Activated CD4-positive, alpha-beta memory T cell treated with anti-CD3 and anti-CD28 coated beads for 36 hours (primary cell): ENCODE measurements at places on chromosomes 13 and 19.
A peak's percentile ranks its signal among the peaks of the same experiment; 100 is the strongest.

GRCh38 chr13:26743971-26744370, 16.6 kb downstream of the GPR12 start:
- no peak for DNase-seq

DNA sequence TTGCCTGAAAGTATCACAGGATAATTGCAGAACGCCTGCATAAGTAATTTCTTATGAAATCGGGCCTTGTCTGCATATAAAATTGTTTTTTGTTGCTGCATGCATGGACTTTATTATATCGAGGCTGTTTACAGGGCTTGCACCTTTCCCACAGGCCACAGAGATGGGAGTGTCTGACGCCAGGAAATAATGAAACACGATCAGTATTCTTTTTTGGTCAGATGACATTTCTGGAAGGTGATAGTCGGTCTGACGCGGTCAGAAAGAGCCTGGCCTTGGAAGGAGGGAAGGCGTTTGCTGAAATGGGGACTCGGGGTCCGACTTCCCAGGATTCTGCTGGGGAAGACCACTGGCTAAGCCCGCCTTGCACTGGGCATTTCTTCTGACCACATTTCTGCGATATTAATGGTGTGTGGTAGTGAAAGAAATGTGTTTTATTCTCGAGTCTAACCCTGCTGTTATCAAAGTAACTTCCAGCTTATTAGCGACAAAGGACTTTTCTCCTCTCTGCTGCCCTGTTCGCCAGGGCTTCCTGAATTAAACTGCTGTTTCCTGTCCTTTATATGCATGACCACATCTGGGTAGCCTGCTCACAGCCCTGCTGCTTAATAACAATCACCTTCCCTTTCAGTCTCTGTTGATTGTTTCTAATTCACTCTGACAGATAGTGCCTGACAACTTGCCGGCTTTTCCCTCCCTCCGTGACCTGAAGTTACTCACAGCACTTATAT, 11.6 kb upstream of the ZNF536 start:
- no peak for DNase-seq

DNA sequence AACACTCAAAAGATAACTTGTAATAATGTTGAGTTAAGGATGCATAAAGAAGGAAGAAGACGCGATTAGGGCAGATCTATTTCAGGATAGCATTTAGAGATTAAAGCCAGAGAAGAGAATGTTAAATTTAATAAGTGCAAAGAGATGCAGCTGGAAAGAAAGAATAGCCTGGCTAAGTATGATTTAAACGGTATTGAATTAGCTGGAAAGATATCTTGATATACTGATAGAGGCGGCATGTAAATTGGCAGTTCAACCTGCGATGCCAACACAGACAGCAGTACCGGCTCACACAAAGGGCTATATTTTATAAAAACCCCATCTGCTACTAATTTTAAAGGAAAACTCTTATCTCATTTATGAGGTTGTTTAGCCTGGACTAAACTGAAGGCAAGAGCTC, 121.4 kb downstream of the ENOX1 start:
- no peak for DNase-seq

DNA sequence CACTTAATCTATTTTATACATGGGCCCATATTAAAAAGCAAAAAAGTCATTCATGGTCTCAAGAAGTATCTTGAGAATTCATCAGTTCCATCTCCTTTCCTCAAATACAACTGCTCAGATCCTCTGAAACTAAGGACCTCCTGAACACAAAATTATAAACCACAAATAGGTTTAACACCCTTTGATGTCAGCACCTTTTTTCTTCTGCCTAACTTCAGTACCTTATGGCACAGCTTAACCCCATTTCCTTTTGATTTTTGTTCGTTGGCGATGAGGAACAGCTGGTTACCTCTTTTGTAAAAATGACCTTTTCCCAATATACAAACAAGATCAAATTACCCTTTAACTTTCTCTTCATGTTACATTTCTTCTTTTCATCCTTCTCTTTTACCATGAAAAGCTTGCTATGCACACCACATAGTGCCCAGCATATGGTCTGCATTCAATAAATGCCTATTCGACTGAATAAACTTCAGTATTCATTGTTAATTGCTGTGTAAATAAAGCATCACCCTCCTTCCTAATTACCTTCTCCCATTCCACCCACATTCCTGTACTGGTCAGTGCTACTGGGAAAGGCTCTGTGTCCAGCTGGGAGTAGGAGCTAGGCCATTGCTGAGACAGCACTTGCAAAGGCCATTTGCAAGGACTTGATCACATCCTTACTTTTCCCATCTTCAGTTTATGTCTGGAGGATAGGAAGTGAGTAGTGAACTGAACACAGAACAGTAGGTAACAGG, 317.9 kb downstream of the SHISA2 start:
- no peak for DNase-seq

- no peak for DNase-seq
These were observed 110.7 kb downstream of the SLC7A1 start for GRCh38 chr13:29484796-29485195.

DNA sequence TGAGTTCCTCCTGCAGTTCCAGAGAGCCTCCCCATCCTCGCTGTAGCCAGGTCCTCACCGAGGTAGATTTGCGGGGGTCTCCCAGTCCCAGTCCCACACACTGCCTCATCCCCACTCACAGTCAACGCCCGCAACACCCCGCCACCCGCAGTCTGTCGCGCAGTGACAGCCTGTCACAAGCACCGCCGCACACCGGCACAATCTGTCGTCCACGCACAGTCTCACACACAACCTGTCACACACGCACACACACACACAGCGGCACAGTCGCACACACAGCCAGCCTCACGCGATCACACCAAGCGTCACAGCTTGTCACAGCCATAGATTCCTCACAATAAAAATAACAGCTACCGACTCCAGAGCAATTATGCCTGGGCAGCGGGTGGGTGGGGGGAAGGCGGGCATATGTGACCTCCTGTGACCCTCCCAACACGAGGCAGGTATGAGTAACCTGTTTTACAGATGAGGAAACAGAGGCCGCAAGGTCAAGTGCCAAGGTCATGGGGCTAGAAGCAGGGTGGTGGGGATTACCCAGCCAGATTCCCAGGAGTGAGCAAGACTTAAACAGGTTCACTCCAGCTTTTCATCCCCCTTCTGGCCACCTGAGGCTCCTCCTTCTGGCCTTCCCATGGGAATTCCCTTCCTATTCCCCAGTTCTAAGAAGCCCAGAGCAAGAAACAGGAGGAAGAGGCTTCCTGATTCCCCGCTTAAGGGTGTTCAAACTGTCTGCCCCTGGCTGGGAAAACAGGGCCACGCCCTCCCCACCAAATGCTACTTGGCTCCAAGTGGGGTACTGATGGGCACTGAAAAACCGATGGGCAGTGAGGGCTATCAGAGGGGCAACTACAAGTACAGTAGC, 13.9 kb downstream of the NFIX start:
- DNase-seq: no peak

- DNase-seq: no peak
These were observed 507 bp upstream of the LCP1 start for GRCh38 chr13:46182491-46182877.

DNA sequence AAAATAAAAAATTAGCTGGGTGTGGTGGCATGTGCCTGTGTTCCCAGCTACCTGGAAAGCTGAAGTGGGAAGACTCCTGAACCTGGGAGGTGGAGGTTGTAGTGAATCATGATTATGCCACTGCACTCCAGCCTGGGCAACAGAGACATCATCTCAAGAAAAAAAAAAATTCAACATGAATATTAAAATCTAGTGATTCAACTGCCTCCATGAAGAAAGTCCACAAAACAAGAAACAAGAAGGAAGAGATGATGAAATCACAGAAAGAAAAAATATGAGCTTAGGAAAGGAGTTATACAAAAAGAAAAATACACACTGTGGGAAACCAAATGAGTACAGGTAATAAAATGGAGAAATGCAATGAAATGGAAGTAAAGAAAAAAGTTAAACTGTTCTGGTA, 99.6 kb upstream of the SIAH3 start:
- DNase-seq: no peak

GRCh38 chr13:97308735-97309429, 86.7 kb downstream of the MBNL2 start:
- DNase-seq: no peak

- peak; percentile 96 for DNase-seq
These were observed 135.2 kb downstream of the TSHZ3 start for GRCh38 chr19:31214086-31214485.

GRCh38 chr13:59437544-59438301, 726.0 kb downstream of the DIAPH3 start:
- DNase-seq: no peak

GRCh38 chr13:25232937-25233515, 54.3 kb downstream of the MTMR6 start:
- DNase-seq: no peak

- DNase-seq: no peak
These were observed 12.7 kb downstream of the LAIR1 start for GRCh38 chr19:54352041-54352440.

GRCh38 chr13:27024776-27025492, 146.7 kb downstream of the USP12 start:
- DNase-seq: no peak

GRCh38 chr13:71090990-71091389, 776.0 kb downstream of the DACH1 start:
- no peak for DNase-seq

DNA sequence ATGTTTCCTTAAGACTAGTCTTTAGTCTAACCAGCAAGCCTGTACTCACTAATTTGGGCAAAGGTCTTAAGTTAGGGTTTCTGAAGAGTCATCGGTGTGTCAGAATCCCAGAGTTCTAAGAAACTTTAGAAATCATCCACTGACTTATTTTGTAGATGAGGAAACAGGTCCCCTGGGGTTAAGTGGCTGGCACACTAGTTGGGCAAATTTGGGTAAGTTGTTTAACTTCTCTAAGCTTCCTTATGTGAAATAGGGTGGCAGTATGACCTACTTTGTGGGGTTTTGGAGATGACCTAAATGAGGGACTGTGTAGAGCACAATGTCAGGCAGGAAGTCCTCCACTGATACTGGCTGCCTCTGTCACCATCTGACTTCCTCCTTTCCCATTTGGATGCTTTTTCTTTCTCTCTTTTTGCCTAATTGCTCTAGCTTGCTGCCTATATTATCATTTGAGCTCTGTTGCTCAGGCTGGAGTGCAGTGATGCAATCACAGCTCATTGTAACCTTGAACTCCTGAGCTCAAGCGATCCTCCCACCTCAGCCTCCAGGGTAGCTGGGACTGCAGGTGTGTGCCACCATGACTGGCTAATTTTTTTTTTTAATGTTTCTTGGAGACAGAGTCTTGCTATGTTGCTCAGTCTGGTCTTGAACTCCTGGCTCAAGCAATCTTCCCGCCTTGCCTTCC, 2.3 kb downstream of the ADGRE3 start:
- no peak for DNase-seq

DNA sequence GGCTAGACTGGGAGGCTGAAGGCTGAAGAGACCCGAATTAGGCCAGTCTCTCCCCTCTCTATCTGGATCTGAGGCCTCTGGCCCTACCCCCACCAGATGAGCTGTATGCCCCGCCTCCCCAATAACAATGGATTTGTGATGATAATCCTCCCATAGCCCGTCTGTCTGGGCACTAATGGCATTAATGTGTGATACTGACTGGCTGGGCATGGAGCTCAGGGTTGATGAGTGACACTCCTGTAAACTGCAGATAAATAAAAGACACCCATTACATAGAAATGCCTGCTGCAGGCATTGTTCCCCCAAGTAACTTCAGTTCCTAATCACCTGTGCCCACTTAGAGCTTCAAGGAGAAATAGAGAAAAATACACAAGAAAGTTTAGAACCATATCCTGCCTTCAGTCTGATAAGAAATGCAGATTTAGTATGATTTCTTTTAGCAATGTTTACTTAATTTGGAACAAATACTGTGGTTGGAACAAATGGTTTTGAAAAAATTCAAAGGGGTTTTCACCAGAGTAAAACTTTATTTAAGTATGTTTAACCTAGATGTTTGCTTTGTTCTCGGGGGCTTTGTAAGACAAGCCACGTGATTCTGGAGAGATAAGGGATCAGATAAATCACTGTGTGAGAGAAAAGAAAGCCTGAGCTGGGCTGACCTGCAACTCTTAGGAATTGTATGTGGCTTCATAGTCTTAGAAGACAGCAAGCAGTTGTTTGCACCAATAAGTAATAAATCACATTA, 60.3 kb downstream of the TNFRSF19 start:
- DNase-seq: no peak

- DNase-seq: no peak
These were observed 7.8 kb upstream of the VSTM2B start for GRCh38 chr19:29517946-29518345.

DNA sequence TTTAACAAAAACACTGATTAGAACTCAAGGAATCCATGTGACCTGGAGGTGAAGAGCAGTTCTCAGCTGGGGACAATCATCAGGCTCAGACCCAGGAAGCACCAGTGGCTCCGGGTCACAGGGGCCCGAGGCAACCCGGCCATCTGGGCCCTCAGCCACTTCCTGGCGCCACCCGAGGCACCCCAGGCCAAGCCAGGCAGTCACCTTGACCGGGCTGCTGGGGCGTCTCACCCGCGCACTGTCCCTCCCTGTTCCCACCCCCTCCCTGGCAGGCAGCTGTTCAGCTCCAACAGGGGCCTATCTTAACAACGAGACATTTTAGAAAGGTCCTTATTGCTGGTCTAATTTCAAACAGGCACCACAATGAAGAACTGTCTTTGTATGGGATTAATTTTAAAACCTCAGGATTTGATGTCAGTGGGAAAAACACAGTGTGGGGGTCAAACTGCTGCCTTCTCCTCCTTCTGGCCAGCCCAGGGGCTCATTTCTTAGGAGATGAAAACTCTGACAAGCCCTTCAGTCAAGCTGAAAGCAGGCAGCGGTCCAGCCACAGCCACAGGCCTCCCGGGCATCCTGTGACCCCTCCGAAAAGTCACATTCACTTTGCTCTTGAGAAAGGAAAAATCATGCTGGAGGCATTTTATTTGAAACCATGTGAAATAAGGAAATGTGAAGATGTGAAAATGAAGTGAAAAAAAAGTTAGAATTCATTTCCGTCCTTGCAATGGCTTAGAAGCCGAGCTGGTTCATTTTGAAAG, 83.3 kb downstream of the KCTD15 start:
- DNase-seq: no peak

GRCh38 chr19:32342695-32343094, 2.7 kb upstream of the ZNF507 start:
- no peak for DNase-seq

DNA sequence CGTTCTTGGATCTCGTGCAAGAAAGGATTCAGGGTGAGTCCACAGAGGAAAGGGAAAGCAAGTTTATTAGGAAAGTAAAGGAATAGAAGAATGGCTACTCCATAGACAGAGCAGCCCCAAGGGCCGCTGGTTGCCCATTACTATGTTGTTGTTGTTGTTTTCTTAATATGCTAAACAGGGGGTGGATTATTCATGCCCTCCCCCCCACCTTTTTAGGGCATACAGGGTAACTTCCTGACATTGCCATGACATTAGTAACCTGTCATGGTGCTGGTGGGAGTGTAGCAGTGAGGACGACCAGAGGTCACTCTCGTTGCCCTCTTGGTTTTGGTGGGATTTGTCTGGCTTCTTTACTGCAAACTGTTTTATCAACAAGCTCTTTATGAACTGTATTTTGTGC, 29.1 kb upstream of the PCDH9 start:
- DNase-seq: no peak

- DNase-seq: no peak
These were observed 732 bp upstream of the DCLK1 start for GRCh38 chr13:36131931-36132297.

- DNase-seq: peak; percentile 85
These were observed 23.5 kb downstream of the KCTD15 start for GRCh38 chr19:33819880-33820781.

GRCh38 chr13:103039183-103039582, 27.0 kb downstream of the SLC10A2 start:
- DNase-seq: no peak

GRCh38 chr13:72782717-72783116, 784 bp downstream of the PIBF1 start:
- no peak for DNase-seq

- DNase-seq: no peak
These were observed 50.2 kb downstream of the CPAMD8 start for GRCh38 chr19:16976446-16976845.
